Foreskin melanocyte (primary cell): ENCODE measurements at places on chromosomes 12 and 14.
A peak's percentile ranks its signal among the peaks of the same experiment; 100 is the strongest.

DNA sequence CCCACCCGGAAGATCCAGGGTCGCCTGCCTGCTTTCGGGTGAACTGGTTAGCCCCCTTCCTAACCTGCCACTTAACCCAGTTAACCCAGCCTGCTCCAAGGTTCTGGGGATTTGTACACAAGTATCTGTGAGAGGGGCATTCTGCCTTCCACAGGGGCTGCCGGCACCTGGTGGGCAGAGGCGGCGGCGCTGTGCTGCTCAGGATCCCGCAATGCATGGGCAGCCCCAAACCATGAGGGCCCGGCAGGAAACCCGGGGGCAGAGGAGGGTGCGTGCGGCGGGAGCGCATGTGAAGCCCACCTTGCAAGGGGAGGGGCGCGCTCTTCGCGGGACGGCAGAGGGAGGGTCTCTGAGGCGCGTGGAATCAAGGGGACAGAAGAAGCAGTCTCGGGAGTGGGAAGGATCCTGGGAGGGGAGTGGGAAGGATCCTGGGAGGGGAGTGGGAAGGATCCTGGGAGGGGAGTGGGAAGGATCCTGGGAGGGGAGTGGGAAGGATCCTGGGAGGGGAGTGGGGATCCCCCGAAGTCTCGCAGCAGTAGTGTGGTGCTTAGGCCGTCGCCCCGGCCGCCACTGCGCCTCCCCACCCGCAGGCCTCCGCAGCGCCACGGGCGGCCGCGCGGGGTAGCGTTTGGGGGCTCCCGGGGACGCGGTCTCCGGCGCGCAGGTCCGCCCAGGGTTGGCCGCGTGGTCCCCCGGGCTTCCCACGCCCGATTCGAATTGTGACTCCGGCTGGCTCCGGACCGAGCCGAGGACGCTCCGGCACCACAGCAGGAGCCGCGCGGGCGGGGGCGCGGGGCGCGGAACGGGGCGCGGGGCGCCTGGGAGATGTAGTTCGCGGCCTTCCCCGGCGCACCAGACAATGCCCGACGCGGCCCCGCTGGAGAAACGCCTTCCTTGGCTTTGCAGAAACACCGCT is 4.9 kb upstream of the MTA1 start:
- DNase-seq = peak; percentile 60

DNA sequence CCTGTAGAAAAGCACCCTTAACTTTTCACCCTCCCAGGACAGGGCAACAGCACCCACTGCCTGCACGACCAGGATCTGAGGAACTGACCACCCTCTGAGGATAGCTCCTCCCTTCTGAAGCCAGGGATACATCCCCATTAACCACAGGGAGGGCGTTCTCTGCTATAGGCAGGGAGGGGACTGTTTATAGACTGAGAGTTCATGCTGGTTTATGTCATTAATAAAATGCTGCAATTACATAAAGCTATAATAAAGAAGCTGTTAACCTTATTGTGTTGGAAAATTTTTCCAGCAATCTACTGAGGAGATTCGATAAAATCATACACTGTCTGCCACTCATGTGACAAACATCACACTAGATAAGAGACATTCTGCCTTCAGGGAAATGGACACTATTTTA is 232.4 kb upstream of the SFSWAP start:
- DNase-seq = no peak

- DNase-seq = no peak
Measured at GRCh38 chr12:62194616-62195015, 65.6 kb upstream of the USP15 start.

DNA sequence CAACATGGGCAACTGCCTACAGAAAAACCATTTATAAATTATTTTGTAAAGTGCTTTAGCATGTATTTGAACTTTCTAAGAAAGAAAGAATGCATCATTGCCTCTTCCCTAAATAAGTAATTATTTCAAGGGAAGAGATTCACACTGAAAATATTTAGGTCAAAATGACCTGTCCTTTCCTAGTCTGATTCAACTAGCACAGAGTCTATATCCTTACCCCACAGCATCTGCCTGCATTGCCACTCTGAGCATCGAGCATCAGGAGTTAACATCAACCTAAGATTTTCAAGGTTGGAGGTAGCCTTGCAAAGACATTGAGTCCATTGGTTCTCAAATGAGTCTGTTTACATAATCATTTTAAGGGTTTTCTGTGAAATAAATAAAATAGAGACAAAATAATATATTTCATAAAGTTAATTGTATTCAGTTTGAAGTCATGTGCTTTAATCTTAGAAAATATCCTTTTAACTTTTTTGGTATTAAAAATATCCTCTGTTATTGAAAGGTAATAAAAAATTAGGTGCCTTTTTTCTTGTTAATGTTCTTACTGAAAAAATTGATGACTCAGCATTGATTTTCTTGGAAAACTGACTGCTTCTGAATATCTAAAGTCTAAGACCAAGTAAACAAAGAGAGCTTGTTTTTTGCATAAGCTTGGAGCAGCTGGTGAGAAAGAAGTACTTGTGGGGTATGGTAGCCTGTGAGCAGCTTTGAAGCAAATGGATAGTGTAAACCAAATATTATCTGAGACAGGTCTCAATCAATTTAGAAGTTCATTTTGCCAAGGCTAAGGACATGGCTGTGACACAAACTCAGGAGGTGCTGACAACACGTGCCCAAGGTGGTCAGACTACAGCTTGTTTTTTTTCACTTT is 269.0 kb upstream of the CLEC14A start:
- DNase-seq = no peak

GRCh38 chr12:68538726-68539614 is 71.7 kb upstream of the RAP1B start:
- peak; percentile 79 for DNase-seq

GRCh38 chr12:80938397-80938796 is 663 bp upstream of the LIN7A start:
- DNase-seq = no peak

- DNase-seq = no peak
Measured at GRCh38 chr12:131901431-131902331, 7.3 kb downstream of the ULK1 start.

GRCh38 chr12:43882578-43883178 is 46.8 kb downstream of the TMEM117 start:
- peak; percentile 51 for DNase-seq

GRCh38 chr14:23062002-23062401 is 4.7 kb upstream of the CDH24 start:
- peak; percentile 63 for DNase-seq

DNA sequence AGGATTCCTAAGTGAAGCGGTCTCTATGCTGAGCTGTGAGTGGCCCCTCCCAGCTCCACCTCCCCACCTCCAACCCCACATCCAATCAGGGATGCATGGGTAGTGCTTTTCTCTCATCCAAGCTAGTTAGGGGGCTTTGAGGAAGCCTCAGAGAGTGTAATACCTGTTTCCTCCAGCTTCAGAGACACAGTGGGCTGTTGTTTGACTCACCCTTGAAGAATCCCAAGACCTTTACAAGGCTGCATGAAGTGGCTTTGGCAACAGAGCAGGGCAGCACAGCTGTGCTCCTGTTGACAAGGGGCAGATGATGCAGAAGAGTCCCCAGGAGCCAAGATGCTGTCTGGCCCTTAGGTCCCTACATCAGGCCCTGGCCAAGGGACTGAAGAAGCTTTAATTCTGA is 27.1 kb upstream of the CLMN start:
- DNase-seq = no peak

- no peak for DNase-seq
Measured at GRCh38 chr12:127780881-127781280, 486.1 kb upstream of the TMEM132C start.

DNA sequence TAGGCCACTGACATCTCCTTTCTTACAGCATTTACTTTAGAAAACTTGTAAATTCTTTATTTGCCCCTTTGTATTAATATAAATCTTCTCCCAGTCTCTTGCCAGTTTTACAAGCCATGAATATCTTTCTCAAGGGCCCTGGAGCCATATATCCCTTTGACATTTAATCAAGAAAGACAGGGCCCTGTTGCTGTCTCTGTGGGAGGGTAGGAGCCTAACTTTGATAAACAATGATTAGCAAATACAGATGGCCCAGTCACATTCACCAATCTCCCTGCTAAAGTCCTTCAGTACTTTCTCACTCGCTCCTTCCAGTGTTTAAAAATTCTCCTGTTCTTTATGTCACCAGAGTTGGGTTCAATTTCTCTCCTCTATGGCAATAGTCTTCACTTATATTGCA is 479.8 kb upstream of the USP15 start:
- DNase-seq = no peak

DNA sequence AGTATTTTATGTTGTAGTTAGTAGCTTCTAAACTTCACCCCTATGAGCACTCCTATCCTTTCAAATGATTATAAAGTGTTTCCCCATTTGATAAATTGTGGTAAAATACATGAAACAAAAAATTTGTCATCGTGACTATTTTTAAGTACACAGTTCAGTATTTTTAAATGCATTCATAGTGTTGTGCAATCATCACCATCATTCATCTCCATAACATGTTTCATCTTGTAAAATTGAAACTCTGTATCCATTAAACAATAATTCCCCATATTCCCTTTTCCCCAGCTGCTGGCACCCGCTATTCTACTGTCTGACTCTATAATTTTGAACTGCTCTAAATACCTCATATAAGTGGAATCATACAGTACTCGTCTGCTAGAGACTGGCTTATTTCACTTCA is 52.5 kb downstream of the ATP23 start:
- no peak for DNase-seq

GRCh38 chr14:30883508-30884294 is 9.3 kb downstream of the COCH start:
- no peak for DNase-seq

DNA sequence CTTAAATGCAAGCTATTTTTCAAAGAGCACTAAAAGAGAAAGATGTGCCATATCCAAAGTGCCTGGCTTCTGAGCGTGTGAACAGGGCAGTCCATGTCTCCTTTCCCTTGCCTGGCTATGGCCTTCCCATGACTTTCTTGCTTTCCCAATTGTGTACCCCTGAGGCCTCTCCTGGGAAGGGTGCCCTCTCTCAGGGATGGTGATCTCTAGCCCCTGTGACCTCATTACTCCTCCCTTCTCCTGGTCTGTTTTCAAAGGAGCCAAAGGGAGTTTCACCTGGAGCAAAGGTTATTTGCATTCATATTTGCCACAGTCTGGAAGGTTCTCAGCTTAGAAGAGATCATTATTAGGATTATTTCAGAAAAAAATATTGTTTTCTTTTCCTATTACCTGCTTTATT is 429.4 kb upstream of the TMTC1 start:
- DNase-seq = no peak

GRCh38 chr12:72717036-72717435 is 444.9 kb downstream of the TRHDE start:
- DNase-seq = no peak

DNA sequence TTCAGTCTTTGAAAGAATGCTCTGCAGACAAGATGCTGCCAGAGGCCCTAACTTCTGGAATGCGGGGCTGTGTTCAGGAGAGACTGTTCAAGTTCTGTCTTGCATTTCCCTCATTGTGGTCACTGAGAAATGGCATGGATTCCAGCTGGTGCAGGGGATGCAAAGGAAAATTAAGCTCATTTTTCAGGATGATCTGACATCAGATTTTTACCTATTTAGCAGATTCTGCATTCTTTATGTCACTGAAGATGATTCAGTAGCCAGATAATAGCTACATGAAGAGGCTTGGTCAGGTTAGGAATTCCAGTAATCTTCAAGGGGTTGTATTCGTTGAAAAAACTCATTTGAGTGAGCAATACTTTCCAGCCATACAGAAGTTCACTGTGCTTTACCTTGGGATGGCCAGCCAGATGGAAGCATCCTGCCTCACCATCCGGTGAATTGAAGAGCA is 16.1 kb upstream of the MFAP5 start:
- DNase-seq = no peak

DNA sequence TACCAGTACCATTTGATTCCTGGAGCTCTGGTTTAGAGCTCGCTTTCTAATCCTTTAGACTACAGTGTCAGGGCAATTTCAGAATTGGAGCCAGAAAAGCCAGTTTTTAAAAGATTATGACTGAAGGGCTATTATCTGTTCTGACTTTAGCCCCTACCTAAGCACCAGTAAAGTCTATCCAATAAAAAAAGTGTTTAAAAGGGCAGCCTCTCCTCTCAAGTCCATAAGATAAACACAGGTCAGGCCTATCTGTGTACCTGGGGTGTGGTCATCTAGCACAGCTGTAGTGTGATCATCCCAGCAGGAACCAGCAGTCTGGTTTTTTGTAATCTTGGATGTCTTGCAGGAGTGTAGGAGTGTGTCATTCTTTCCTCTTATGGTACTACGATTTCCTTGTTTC is 6.6 kb downstream of the APPL2 start:
- no peak for DNase-seq

DNA sequence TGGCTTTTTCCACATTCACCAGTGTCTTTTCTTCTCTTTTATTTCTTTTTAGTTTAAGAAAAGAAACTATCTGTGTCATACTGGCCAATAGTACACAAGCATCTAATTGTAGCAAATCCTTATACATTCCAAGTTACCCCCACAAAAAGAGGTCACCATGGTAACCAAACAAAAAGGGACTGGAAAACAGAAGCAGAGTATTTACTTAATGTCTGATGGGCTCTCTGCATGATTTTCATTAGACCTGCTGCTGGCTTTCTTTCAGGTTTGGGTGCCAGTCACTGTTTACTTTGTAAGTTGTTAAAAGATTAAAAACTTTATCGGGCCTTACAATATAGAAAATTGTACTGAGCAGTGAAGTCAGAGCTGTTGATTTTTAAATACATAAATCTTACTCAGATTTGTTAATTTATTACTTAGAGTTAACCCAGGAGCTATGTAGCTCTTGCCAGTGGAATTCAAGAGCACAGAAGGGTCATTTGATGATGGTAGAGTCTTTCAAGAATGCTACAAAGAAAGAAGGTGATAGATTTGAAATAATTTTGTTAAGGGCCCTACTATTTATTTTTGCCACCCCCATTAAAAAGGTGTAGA is 123.9 kb downstream of the BRMS1L start:
- peak; percentile 64 for DNase-seq
